ENCODE measurements at places on chromosomes 4 and X. TPM values are rescaled to one million over a fixed set of nuclear protein-coding genes. Genes with fewer than 3 reads are reported as not detected.

Gene GPRIN3
- 0.77 TPM for total RNA-seq

- no peak for DNase-seq
Observed at GRCh38 chr4:84837751-84838150, 128.7 kb downstream of the WDFY3 start.

DNA sequence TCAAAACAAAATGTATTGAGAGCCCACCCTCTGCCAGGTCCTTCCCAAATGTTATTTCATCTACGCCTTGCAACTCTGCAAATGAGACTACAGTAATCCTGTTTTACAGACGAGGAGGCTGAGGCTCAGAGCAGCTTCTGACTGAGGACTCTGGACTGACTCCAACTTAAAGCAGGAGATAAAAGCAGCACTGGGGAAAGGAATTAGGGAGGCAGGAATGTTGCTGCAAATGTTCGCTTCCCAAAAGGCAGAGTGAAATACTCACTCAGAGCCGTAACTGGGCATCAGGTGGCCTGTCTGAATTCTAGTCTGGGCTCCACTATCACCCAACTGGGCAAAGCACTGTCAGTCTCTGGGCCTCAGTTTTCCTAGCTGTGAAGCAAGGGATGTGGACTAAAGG, 94.7 kb upstream of the SRD5A3 start:
- DNase-seq: no peak

DNA sequence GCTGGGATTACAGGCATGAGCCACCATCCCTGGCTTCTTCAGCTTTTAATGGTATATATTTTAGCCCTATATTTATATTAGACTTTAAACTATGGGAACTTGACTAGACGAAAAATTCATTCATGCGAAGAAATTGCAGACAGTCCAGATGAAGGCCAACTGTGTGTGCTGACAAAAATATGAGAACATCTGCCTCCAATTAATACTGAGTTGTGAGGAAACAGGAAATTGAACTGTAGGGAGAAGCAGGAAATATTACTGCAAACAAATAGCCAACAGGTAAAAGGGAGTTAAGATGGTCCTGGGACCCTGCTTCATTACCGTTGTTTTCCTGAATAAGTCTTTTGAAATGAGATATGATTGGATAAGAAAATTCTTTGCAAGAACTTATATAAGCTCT, 26.3 kb downstream of the MGARP start:
- no peak for DNase-seq

- DNase-seq: no peak
Observed at GRCh38 chr4:57073559-57073958, 36.6 kb downstream of the IGFBP7 start.

- no peak for DNase-seq
Observed at GRCh38 chr4:186737427-186737826, 13.8 kb upstream of the FAT1 start.

DNA sequence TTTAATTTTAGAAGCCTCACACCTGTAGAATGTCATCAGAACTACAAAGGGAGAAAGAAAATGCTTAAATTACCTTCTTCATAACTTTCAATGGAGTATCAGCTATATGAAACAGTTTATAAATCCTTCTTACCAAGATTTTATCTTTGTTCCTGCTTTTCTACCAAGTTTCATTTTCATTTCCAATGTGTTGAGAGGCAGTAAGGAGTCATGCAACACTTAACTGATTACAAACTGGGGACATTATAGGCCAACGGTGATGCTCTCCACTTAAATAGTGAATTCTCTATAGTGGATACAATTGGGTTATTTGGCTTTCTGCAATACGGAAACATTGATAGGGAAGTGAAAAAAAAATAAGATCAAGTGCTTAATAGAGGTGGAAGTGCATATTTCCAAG, 145.2 kb upstream of the FTHL17 start:
- DNase-seq: no peak

DNA sequence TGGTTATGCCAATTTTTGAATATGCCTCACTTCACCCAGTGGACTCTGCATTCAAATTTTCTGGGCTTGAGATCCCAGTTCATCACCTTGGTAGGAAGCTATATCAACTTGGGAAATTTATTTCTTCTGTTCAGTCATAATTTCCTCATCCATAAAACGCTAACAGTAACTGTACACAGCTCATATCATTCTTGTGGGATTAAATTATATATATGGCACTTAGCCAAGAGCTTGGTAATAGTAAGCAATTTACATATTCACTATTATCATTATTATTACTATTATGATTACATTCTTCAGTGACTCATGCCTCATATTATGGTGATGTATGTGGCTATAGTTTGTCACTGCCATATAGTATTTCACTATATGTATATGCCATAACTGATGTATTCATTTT, 177.6 kb downstream of the CPE start:
- DNase-seq: no peak

- peak; percentile 30 for DNase-seq
Observed at GRCh38 chr4:88599298-88599697, 7.0 kb downstream of the HERC3 start.

GRCh38 chrX:700936-701335, 70.3 kb downstream of the SHOX start:
- DNase-seq: no peak

DNA sequence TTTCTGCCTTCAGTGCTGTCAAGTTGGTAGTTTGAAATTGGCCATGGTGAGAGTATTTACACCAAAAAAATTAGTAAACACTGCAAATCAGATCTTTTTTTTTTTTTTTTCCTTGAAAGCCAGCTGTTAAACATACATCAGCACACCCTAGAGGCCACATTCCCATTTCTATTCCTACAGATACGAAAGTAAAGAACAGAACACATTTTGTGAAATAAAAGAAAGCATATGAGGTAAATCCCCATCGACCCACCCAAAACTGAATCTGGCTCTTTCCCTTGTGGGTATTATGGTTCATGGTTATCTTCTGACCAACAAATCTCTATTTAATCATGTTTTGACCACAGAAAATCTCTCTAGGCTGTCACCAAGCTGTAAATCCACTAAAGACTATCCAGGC, 41.8 kb upstream of the AP1AR start:
- DNase-seq: no peak

Gene PLA2G12A
- 122 TPM for total RNA-seq

DNA sequence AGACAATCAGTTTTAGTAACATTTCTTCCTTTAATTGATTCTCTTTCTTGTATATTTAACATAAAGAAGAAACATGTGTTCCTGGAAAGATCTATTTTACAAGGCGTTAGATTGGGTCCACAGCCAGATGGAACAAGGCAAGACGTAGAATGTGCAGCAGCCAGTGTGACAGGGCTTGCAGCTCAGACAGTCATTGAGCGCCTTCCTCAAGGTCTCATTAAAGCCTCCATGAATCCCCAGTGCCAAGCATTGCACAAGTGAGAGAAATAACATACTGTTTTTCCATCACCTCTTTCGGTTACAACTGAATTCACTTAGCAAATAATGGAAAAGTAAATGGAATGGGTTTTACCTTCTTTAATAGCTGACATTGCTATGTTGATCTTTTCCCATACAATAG, 292.5 kb downstream of the USP46 start:
- DNase-seq: no peak

Gene MAMLD1
- total RNA-seq: 2.2 TPM

DNA sequence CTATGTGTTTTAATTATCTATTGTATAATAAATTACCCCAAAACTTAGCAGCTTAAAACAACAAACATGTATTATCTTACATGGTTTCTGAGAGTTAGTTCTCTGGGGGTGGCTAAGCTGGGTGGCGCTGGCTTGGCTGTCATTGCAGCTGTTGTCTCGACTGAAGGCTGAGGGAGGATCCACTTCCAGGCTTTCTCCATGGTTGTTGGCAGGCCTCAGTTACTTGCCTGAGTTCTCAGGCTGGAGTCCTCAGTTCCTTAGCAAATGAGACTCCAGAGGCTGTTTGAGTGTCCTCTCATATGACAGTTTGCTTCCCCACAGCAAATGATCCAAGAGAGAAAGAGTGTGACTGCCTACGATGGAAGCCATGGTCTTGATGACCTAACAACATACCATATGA, 23.5 kb upstream of the GALNT7 start:
- no peak for DNase-seq

Gene ERCC6L
- 0.85 TPM for total RNA-seq

Gene SCML2
- total RNA-seq: 10.6 TPM

Gene SLC2A9
- total RNA-seq: 15.3 TPM

Gene PASD1
- not detected for total RNA-seq

Gene TMEM271
- total RNA-seq: 0.91 TPM

Gene CLGN
- 20.7 TPM for total RNA-seq

DNA sequence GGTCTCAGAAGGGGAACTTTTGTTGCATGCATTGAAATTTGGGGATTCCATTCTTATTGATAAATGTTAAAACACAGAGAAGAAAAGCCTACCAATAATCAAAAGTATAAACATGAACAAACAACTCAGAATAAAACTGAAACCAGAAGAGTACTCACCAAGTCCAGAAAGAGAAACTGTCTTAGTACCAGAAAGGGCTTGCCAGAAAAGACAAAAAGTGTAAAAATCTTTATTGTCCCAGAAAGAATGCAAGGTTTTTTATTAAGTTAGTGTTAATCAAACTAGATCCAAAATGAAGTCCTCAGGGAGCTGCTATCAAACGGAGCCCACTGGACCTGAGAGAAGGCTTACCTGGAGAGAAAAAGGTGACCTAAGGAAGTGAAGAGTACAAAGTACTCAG, 897.5 kb downstream of the PCDH7 start:
- no peak for DNase-seq

GRCh38 chr4:48258845-48259397, 10.7 kb downstream of the TEC start:
- no peak for DNase-seq

Gene NAA11
- not detected for total RNA-seq

- no peak for DNase-seq
Observed at GRCh38 chrX:45379236-45379635, 178.6 kb upstream of the DIPK2B start.

GRCh38 chrX:3435057-3435456, 88.6 kb upstream of the MXRA5 start:
- no peak for DNase-seq

DNA sequence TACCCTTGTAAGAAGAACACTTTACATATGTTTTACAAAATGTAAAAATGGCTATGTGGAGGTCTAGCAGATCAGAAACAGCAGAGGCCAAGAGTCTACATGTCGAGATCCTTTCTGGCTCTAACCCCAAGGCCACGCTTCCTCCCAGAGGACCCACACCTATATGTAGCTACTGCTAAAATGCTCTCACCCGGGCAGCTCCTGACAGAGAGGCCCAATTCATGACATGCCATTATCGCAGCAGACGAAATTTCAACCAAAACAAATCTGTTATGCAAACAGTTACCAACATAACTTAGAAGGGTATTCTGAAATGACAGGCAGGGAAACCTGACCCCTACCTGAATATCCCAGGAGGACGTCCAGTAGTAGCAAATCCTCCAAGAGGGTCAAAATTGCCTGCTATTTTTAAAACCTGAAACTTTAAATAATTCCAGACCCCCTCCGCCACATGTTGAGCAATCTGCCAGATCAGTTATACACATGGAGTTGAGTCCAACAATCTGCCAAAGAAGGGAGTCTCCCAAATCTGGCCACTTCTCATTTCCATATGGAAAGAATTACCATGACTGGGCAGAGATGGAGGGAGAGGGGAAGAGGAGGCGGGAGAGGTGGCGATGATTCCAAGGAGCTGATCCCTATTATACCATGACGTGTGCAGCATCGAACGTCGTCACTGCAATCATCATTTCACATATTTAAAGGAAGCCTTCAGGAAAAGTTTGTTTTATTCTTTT, 192.9 kb upstream of the TBL1X start:
- DNase-seq: no peak

GRCh38 chr4:149951152-149951900, 126.9 kb upstream of the DCLK2 start:
- no peak for DNase-seq

DNA sequence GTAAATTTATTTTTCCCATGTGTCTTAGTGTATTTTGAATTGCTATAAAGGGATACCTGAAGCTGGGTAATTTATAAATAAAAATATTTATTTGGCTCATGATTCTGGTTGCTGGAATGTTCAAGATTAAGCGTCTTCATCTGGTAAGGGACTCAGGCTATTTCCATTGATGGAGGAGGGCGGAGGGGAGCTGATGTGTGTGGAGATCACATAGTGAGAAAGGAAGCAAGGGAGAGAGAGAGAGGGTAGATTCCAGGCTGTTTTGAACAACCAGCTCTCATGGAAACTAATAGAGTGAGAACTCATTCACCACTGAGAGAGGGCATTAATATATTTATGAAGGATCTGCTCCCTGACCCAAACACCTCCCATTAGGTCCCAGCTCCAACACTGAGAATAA, 39.6 kb upstream of the ADGRL3 start:
- no peak for DNase-seq

- peak; percentile 49 for DNase-seq
Observed at GRCh38 chr4:184487503-184487902, 13.2 kb upstream of the IRF2 start.

Gene PITX2
- total RNA-seq: 2.3 TPM

DNA sequence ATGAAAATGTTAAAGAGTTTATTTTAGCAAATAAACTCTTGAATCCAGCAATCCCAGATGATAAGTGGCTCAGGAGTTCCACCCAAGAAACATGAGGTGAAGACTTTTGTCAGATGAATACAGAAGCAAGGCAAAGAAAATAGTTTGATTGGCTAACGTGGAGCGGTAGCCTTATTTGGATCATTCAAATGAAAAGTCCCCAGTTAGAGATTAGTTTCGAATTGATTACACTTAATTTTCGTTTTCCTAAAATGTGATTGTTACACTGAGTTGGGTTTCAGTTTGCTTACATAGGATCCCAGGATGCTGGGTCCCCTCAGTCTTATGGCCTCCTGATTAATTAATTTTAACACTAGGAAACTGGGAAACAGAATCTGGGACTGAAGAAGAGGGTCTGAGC, 76.4 kb upstream of the RPA4 start:
- DNase-seq: no peak

Gene GYPB
- not detected for total RNA-seq

Gene LDB2
- 6.0 TPM for total RNA-seq

DNA sequence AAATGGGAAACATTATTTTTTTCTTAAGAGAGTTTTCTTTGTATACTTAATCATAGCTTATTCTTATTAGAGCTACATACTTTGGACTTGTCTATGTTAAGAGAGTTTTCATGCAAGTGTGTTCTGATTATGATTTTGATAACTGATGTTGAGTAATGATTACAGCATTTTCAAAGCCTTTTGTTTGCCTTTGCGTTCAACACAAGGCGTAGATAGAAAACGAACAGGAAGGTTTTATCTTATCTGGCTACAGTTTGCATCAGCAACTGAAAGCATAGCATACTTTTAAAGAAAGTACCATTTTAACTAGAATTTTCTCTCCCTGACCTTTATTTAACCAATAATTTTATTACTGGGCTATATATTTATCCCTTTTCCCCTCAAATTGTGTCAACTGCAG, 51.6 kb upstream of the PDLIM5 start:
- DNase-seq: no peak

- no peak for DNase-seq
Observed at GRCh38 chrX:124113621-124114600, 152.4 kb downstream of the STAG2 start.

All from prostate gland (tissue), 2 donors.